ENCODE measurements at places on chromosomes 6 and 20.

DNA sequence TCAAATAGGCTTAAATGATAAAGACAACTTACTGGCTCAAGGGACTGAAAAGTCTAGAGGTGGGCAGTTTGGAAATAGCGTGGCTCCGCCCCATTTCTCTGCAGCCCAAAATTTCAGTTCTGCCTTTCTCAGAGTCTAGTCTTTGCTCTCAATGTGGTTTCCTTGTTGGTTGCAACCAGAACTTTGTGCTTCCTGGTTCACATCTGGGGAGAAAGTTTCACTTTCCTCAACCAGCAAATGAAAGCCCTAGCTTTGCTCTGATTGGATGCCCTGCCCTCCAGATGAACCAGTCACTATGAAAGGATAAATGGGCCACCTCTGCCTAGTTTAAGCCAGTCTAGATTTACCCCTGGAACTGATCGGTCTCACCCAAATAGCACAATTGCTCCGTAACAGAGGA, 14.9 kb downstream of the SYCP2L start:
- DNase-seq = no peak

DNA sequence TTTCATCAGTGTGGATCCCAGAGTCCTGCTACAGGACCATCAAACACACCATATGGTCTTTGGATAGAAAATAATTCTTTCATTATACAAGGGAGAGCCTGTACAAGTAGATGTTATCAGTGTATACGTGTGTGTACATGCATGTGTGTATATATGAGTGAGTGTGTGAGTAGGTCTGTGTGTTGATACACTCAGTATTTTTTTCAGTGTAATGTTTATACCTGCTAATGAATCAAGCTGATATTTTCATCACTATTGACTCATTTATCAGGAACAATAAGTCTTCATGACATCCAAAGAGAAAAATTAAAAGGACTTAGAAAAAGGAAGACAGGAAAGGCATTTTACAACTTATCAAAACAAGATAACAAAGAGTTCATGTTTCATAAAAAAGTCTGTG, 66.5 kb downstream of the EPM2A start:
- DNase-seq = no peak

GRCh38 chr6:116451916-116452315, 9.3 kb upstream of the CALHM6 start:
- no peak for DNase-seq

GRCh38 chr6:128655978-128656498, 135.6 kb upstream of the PTPRK start:
- DNase-seq = peak; percentile 66

GRCh38 chr20:21704408-21705385, 767 bp upstream of the PAX1 start:
- DNase-seq = no peak

GRCh38 chr20:57335392-57335791, 5.8 kb downstream of the SPO11 start:
- DNase-seq = no peak

DNA sequence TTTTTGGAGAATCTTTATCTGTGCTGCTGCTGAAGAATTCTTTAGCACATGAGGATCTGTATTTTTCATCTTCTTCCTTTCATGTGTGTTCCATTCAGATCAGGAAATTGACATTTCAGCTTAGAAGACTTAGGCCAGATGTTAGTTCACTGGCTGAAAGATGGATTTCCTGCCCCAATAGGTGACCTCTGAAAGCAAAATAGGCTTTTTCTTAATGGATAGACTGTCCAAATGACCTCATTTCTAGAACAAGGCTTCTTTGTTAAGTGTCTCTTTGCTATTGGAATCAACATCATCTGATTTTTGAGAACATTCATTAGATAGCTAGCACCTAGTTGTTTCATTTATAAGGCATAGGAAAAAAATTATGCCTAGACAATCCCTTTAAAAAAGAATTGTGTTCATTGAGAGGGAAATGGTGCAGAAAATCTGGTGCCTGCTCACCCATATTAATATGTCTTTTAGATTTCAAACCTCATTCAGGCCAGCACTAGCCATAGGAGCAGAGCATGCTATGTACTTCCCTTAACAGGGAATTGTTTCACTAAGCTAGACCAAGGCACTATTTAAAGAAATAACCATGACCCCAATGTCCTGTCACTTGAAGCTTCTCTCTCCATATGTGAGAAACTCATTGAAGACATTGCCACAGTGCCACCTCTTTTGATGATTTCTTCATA, 13.6 kb upstream of the SASH1 start:
- DNase-seq = no peak

DNA sequence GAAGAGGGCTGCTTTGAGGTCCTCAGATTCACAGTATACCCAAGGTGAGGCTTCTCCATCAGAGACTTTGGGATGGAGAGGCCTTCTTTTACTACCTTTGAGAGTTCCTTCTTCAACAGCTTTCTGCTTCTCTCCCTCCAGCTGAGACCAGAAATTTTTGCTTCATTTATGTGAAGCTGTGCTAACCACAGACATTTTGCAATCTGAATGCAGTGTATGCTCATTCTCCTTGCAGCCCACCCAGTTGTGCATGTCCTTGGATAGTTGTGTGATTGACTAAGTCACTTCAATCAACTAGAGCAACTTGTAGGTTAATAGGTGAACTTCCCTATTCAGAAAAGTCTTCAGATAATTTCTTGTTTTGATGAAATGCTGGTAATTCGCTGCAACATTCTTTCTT, 20.1 kb downstream of the DCBLD1 start:
- no peak for DNase-seq

GRCh38 chr6:12198851-12199250, 91.3 kb upstream of the EDN1 start:
- no peak for DNase-seq

DNA sequence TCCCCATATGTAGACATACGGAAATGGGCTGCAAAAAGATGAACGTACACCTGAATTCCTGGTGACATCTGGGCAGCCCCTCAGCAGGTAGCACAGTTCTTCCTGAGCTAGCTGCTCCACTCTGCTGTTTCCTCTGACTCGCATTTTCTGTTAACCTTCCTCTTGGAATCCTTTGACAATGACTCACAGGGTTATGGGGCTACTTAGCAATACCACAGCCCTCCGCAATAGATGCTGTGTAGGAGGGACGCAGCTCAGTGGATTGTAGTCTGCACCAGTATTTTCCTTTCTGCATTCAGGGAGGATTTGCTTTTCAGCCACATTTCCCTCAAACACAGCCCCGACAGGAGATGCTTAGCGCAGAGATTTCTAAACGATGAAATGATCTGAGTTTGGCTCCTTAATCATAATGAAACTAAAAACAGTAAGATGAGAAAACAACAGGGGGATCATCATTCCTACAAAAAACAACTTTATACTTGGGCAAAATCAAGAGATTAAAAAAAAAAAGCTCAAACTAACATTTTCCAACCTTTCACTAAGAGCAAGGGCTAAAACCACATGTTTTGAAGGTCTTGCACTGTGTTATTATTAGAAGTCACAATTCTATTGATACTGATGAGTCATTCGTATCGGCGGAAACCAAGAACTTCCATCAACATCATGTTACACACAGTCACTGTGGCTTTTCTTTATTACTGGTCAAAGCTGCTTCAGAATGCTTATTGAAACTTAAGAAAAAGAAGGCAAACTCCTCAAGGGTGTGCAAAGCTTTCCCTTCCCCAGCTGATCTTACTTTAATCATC, 12.2 kb downstream of the BACH2 start:
- DNase-seq = peak; percentile 67

DNA sequence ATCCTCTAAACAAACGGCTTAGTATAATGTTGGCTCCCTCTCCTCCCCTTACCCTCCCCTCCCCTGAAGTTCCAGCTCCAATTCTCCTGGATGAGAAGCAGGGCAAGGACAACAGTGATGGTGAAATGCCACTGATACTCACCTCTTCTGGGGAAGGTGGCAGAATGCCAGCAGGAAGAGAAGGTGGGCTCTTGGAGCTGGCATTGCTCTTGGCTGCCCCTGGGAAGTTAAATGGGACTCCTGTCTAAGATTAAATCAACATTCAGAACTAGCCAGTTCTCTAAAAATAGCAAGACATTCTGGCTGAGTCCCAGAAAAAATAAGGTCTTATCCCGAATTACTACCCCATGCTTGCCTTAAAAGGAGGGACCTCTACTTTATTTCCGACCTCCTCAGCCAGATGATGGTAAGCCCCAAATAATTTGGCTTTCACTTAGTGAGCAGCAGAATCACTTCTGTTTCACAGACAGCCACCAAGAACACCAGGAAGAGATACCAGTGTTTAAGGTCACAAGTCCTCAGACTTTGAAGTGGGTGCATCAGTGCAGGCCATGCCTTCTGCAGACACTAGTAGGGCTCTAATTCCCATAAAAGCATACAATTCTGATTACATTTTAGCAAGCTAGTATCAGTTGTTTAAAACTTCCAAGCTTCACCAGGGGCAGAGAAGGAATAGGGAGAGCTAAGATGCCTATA, 46.0 kb upstream of the IL17A start:
- DNase-seq = no peak

GRCh38 chr20:47031004-47031403, 136.4 kb downstream of the EYA2 start:
- no peak for DNase-seq

GRCh38 chr6:163405412-163406309, 8.9 kb upstream of the QKI start:
- DNase-seq = no peak

DNA sequence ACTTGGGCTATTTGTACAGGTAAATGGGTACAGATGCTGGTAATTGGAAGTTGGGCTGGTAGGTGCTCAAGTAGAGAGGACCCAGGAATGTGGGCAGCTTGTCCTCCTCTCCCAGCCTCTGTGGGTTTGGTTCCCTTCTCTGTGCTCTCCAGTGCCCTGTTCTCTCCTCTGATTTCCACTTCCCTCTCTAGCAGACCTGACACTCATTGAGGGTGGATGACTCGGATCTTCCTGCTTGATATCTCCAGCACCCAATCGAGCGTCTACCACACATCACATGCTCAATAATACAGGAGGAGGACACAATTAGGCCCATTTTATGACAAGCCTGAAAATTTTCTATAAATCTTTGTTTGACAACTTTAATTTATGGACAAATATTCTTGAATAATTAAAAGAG, 23.7 kb downstream of the CST1 start:
- no peak for DNase-seq
